ENCODE measurements at places on chromosomes 4 and X.

- DNase-seq, result no peak
Measured at GRCh38 chrX:70455366-70456202, 10.9 kb downstream of the DLG3 start.

- DNase-seq, result peak; percentile 42
Measured at GRCh38 chr4:66640233-66640990, 904.9 kb downstream of the CENPC start.

GRCh38 chr4:15742083-15742582 is 36.0 kb upstream of the CD38 start:
- DNase-seq, result no peak

GRCh38 chrX:50668860-50669259 is 145.1 kb downstream of the SHROOM4 start:
- no peak for DNase-seq

DNA sequence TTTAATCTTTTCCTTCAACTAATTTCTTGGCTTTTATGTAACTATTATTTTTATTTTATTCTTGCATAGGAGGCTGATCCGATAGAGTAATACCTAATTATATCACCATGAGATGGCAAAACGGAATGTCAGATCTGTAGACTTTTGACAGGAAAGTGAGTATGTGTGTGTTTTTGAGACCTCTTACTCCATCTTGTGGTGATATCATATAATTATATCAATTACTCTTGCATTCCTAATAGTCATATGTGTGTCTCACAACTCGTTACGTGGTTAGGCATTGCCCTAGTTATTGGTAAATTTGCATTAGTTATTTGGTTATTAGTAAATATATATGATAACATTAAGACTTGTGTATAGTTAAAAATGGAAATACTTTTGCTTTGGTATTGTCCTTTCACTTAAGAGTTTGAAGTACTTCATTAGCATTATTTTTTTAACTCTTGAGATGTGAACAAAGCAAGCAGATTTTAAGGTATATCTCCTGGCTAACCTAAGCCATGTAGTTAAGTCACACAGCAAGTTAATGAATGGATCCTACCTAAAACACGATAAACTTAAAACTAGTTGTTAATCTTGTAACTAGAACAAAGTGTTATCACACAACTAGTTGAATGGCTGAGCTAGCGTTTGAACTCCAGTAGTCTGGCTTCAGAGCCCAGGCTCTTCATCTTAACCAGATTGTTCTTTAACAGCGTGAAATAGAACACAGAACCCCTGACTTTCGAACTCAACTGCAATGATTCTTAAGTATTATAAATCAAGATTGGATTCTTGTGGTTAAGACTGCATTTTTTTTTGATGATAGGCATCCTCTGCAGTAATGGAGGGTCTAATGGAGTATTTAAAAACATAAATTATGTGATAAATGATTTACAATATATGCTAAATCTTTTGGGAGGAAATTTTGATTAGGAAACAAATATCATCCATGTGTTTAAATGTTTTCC is 67.1 kb downstream of the PGRMC2 start:
- DNase-seq, result peak; percentile 80

GRCh38 chr4:96375367-96375766 is 535.5 kb downstream of the PDHA2 start:
- no peak for DNase-seq

- no peak for DNase-seq
Measured at GRCh38 chr4:164239976-164240375, 514.0 kb upstream of the SMIM31 start.

DNA sequence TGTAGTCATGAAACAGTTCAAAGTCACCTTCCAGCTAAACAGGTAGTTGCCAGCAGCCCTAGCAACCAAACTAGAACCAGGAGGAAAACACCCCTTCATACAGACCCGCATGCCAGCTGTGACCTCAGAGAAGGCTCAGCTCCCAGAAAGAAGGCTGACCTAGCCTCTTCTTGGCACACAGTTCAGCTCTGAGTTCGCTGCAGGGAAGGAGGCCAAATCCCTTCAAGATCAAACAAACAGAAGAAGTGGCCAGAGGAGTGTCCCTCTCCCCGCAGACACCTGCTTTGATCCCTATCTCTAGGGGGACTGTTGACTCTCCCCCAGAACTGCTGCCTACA is 56.0 kb downstream of the HADH start:
- no peak for DNase-seq

DNA sequence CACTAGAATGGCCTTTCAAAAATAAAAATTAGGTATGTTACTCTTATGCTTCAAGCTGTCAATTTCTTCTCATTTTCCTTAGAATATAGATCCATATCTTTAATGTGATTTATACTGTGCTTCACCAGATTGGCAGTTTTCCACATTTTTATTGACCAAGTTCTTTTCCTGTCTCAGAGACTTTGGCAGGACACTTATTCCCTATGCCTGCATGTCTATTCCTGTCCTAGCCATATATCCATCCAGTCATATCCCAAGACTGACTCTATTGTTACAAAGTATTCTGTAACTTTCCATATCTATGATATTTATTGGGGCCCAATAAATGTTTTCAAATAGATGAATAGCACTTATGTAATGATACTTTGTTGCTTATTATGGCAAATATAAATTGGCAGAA is 450.7 kb downstream of the GASK1B start:
- no peak for DNase-seq

- peak; percentile 38 for DNase-seq
Measured at GRCh38 chr4:924107-925096, 7.7 kb downstream of the GAK start.

DNA sequence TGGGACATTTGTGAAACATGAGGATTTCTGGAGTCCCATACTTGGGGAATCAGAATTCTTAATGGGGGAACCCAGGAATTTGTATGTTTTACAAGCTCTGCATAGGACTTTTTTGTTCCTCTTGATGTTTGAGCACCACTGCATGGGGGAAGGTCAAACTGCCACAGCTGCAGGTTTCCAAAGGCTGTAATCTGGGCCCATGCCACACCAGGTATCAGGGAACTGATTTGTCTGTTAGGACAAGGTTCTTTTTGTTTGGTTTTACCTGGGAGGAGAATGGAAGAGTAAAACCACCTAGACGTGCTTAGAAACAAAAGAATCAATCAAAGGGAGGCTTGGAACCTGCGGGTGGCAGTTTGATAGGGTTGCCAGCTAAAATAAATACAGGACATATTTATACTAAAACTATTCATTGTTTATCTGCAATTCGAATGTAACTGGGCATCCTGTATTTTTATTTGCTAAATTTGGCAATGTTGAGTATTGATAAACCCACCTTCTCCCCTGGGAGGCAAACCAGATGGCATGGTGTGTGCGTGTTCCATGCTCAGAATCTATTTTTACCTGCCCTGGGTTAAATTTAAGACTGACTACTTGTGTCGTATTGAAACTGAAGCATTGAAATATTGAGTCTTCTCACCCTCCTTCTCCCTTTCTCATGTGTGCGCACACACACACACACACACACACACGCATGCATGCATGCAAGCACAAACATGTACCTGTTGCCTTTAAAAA is 63.7 kb downstream of the TMEM164 start:
- DNase-seq, result no peak

DNA sequence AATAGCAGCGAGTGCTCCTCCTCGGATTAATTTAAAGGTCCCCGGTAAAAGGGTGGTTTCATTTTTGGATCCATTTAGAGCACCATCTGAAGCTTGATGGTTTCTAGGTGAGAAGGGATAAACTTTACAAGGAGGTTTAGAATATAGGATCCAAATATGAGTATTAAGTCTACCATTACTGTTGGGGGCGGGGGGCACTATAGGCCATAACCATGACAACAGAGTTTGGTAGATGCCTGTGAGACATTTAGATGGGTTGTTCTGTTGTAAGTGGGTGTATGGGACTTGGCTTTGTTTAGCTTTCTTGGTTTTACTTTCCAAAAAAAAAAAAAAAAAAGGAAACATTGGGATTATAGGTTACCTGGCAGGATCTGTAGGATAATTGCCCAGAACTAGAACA is 92.7 kb downstream of the TENT5D start:
- DNase-seq, result no peak

DNA sequence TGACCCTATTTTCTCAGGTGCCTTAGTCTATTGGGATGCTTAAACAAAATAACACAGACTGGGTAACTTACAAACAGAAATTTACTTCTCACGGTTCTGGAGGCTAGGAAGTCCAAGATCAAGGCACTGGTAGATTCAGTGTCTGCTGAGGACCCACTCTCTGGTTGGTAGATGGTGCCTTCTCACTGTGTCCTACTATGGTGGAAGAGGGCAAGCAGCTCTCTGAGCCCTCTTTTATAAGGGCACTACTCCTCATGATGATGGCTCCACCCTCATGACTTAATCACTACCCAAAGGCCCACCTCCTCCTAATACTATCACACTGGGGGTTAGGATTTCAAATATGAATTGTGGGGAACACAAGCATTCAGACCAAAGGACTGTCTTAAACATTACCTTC is 11.8 kb downstream of the SMIM14 start:
- no peak for DNase-seq

GRCh38 chr4:155491336-155492120 is 114.8 kb upstream of the MAP9 start:
- DNase-seq, result no peak

- DNase-seq, result no peak
Measured at GRCh38 chrX:154827194-154828015, 7.1 kb downstream of the SMIM9 start.

DNA sequence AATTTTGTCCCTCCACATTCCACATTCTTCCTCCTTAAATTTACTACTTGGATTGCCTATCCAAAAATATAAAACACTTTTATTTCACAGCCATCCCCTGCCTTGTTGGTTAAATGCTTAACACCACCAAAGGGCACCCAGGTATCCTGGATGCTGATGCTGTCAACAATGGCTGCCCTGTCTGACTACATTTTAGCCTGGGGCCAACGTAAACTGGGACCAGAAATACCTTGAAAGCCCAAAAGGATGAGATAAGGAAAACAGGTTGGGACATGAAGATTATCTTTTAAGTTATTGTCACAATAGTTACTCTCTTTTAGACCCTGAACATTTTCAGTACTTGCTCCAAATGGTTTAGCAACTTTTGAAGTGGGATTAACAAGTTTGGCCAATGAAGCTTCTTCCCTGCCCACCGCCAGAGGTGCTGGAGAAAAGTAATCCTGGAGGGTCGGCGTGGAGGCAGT is 775 bp upstream of the YIPF6 start:
- peak; percentile 61 for DNase-seq

GRCh38 chrX:129875669-129876068 is 30.3 kb upstream of the UTP14A start:
- peak; percentile 71 for DNase-seq

DNA sequence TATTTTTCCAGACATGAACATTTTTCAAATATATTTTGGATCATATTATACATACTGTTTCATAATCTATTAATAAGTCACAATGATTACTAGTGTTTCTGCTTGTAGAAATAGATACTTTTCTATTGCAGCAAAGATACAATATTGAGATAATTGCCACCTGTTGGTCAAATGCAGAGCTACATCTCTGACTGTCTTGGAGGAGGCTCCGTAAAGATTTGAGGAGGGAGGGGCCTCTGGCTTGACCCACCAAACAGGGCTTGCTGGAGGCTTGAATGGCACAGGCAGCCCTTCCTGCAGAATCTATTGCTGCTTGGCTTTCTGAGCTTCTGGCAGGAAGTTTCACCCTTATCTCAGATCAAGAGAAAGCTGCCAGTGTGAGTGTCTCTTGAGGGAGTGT is 99.3 kb upstream of the ARMCX2 start:
- peak; percentile 40 for DNase-seq

- no peak for DNase-seq
Measured at GRCh38 chrX:12770440-12770839, 20.8 kb upstream of the PRPS2 start.

DNA sequence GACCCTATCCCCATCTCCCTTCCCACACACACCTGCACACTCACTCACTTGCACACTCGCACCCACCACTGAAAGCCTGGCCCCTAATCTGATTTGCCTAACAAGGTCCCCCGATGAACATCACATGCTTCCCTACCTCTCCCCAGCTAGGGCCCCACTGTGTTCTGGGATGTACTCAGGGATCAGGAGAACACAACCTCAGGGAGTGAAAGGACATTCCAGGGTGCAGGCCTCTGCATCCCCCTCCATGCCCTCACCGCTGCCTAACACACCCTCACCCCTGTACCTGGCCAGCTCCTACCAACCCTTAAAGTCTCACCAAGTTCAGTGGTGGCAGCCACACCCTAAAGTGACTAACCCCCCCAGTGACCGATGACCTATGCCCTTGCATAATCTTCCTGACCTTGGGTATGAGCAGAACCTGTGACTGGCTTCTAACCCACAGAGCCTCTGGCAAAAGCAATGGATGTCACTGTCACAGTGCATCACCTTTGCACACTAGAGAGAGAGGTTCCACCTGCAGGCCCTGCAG is 2.4 kb upstream of the AFAP1 start:
- DNase-seq, result no peak

DNA sequence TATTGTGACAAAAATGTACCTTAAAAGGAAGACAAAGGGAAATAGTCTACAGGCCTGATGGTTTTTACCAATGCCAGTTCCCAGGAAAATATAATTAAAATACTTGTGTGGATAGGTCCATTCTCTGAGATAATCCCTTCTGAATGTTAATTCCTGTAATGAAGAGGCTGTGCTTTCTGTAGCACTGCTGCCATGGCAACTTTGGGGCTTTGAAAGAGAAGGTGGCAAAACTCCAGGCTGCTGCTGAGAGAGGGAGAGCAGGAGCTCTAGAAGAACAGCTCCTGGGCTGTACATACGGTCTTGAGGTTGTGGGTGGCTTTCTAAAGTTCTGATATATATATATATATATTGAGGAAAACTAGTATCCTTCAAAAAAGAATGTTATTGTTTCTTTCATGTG is 125.4 kb downstream of the PDLIM5 start:
- peak; percentile 67 for DNase-seq

DNA sequence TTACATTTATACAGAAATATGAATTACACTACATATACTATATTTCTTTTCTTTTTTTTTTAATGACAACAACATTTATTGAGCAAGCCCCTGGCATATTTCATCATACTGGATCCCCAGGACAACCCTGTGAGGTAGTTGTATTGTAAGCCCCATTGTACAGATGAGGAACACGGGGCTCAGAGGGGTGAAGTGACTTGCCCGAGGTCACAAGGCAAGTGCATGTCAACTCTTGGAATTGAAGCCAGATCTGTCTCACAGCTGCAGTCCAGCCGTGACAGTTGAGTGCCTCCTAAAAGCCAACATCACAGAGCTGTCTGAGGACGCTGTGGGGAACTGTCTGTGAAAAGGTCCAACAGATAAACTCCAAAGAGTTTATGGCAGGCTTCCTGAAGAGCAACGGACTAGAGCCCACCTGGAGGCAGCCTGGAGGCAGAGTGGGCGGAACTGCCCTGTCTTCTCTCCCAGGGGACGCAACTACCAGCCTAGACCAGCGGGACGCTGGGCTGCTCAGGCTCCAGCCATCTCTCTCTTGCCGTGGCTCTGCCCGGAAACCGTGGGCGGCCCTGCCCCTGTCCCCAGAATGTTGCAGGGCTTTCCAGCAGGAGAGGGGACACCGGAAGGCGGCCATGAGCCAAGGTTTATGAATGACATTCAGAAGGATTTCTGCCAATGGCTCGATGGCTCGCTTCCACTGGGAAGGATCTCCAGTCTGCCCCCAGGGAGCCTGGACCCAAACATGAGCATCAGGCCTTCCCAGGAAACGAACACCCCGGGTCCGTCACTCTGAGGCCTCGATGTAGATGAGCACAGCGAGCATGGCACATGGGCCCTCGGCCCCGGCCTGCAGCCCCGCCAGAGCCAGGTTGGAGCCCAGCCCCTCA is 50.1 kb downstream of the CFAP299 start:
- DNase-seq, result no peak
